ENCODE measurements at places on chromosomes 7 and 10. TPM values are rescaled to one million over a fixed set of nuclear protein-coding genes. Genes with fewer than 3 reads are reported as not detected.

DNA sequence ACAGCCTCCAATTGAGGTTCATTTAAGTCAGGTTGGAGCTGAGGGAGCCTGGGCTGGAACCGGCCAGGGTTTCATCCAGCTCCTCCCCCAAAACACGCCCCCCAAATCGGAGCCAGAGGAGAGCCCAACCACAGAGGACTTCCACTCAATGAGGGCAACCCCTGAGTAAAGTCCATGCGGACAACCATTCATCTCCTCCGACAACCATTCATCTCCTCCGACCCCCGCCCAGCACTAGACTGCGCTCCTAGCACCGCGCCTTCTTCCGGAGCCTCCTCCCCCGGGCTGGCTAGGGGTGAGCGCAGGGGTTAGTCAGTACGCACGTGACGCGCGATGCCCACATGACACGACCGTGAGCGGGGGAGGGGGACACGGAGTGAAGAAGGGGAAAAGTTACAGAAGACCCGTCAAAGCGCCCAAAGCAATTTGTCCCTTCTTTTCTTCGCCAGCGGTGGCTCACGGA, 1.4 kb downstream of the MAGI2 start:
- H3K27ac ChIP-seq: peak overlapping the region; percentile 92
- H3K36me3 ChIP-seq: no peaks in the 10 kb centered on the region
- H3K4me1 ChIP-seq: peaks cover 6% of the 10 kb centered on the region
- no peaks in the 10 kb centered on the region for H3K27me3 ChIP-seq

DNA sequence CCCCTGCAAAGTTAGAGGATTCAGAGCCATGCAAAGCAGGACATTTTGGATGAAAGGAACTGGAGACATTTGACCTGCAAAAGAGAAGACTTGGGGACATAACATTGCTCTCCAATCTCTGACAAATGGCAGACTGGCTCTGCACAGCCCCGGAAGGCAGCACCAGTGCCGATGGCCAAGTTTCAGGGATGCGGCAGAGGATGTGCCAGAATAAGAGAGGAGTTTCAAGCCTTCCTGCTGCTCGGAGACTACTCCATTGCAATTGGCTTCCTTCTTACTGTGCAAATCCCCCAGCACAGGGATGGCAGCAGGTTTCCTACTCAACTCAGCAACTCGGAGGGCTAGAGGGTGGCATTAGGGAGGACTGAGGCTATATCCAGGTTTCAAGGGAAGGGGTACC, 268.8 kb upstream of the ZMIZ1 start:
- no peak for DNase-seq
- no peak overlapping the region for H3K4me3 ChIP-seq
- H3K4me1 ChIP-seq: peaks cover 26% of the 10 kb centered on the region
- H3K36me3 ChIP-seq: no peaks in the 10 kb centered on the region

Gene PITX3
- total RNA-seq: not detected

DNA sequence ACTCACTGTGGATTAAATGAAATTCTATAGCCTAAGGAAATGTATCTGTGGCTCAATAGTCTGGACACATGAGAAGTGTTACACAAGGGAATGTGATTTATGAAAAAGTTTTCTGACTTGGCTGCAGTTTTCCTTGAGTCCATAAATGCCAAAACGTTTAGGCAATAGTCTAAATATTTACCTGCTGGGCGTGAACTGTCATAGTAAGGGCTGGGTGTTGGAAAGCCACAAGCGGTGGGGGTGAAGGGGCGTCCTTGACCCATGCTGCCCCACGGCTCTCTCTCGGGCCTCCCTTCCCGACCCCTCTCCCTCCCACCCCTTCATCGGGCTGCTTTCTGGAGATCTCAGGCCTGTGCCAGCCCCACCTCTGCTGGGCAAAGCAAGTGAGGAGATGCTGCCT, 223.7 kb downstream of the BUB3 start:
- H3K27me3 ChIP-seq: no peaks in the 10 kb centered on the region
- H3K4me3 ChIP-seq: no peak overlapping the region
- no peak overlapping the region for H3K27ac ChIP-seq
- H3K36me3 ChIP-seq: no peaks in the 10 kb centered on the region
- no peak for DNase-seq

Gene CNNM1
- 0.68 TPM for total RNA-seq

Gene SYT15
- 2.6 TPM for total RNA-seq

GRCh38 chr10:22733992-22734391, 19.6 kb upstream of the PIP4K2A start:
- H3K4me3 ChIP-seq: no peak overlapping the region
- no peak for DNase-seq
- H3K27me3 ChIP-seq: no peaks in the 10 kb centered on the region
- H3K36me3 ChIP-seq: no peaks in the 10 kb centered on the region

DNA sequence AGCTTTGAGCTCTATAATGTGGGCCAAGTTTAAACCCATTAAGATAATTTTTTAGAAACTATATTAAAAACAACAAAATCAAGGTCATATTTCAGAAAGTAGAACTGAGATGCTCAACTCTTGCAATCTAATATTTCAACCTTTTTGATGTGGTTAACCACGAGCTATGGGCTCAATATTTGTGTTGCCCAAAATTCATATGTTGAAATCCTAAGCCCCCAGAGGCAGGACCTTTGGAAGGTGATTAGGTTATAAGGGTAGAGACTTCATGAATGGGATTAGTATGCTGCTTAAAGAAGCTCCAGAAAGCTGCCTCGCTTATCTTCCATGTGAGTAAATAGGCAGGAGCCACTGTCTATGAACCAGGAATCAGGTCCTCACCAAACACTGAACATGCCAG, 284.4 kb downstream of the CRPPA start:
- H3K4me3 ChIP-seq: no peak overlapping the region

GRCh38 chr7:107234436-107234835, 65.6 kb downstream of the HBP1 start:
- no peaks in the 10 kb centered on the region for H3K36me3 ChIP-seq
- no peak overlapping the region for H3K4me3 ChIP-seq
- DNase-seq: no peak
- H3K27ac ChIP-seq: no peak overlapping the region
- H3K4me1 ChIP-seq: no peaks in the 10 kb centered on the region
- H3K27me3 ChIP-seq: no peaks in the 10 kb centered on the region

- DNase-seq: no peak
- H3K4me1 ChIP-seq: no peaks in the 10 kb centered on the region
- no peak overlapping the region for H3K27ac ChIP-seq
- no peaks in the 10 kb centered on the region for H3K27me3 ChIP-seq
- no peak overlapping the region for H3K4me3 ChIP-seq
Measured at GRCh38 chr7:114703677-114704076, 218.2 kb upstream of the MDFIC start.

DNA sequence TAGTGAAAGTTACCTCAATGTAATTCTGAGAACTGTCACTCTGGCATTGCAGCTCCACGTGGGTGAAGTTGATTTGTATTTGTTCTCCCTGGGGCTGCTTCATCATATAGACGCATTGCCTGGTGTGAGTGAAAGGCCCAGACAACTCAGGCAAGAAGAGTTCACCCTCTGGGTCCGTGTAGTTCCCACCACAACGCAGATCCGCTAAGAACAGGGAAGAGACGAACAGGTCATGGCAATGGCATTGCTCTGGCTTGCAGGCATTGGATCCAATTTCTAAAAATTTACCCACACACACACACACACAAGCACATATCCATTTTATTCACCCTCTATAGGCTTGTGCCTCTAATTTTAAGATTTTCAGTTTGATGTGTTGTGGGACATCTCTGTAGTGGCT, 45.4 kb downstream of the CUBN start:
- DNase-seq: no peak
- no peaks in the 10 kb centered on the region for H3K36me3 ChIP-seq
- H3K27me3 ChIP-seq: no peaks in the 10 kb centered on the region
- H3K4me1 ChIP-seq: peaks cover 14% of the 10 kb centered on the region
- no peak overlapping the region for H3K4me3 ChIP-seq

GRCh38 chr10:9814285-9814864, 1203.3 kb upstream of the CELF2 start:
- no peak overlapping the region for H3K27ac ChIP-seq
- H3K36me3 ChIP-seq: no peaks in the 10 kb centered on the region
- DNase-seq: no peak

Gene ZNF804B
- not detected for total RNA-seq

DNA sequence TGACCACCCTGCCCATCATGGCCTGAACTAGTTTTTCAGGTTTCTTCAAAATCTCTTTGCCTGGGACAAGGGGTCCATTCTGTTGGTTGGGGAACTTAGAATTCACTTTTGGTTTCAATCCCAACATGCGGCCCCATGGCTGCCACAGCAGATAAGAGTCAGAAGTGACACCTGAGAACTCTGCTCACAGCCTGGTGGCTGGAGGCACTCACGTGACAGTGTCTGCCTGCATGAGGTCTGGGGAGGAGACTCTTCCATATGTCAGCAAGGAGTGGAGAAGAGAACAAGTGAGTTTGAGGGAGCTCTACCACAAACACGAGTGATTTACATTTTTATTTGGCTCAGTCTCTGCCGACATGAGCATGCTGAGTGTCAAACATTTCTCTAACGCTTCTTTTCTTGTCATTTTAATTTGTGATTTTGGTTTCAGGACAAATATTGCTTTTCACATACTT, 370.4 kb downstream of the TNS3 start:
- no peak overlapping the region for H3K27ac ChIP-seq
- H3K4me3 ChIP-seq: no peak overlapping the region
- no peaks in the 10 kb centered on the region for H3K36me3 ChIP-seq
- no peaks in the 10 kb centered on the region for H3K4me1 ChIP-seq
- H3K27me3 ChIP-seq: no peaks in the 10 kb centered on the region

GRCh38 chr7:92697414-92697813, 107.2 kb upstream of the FAM133B start:
- H3K4me3 ChIP-seq: no peak overlapping the region
- H3K36me3 ChIP-seq: no peaks in the 10 kb centered on the region
- DNase-seq: no peak
